Stimulated activated CD4-positive, alpha-beta T cell treated with anti-CD3 and anti-CD28 coated beads, TNF-alpha, amount 100 ng/mL, for 4 hours (primary cell): ENCODE measurements at places on chromosomes 13 and 19.

DNA sequence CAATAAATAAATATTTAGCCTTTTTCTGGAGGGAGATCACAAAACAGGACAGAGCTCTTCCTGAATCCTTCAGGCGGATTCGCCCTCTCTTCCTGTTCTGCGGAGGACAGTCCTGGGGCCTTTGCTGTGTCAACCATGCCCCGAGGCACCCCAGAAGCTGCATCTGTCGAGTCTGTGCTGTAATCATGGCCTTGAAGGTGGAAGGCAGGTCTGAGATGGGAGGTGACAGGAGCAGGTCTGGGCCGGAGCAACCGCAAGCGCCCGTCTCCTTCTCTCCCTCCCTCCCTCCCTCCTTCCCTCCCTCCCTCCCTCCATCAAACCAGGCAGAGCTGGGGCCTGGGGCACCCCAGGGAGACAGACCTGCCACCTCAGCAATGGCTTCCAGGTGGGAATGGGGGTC, 4.6 kb upstream of the FXYD3 start:
- DNase-seq: no peak

- no peak for DNase-seq
Observed at GRCh38 chr13:73702419-73703071, 431.7 kb downstream of the KLF12 start.

DNA sequence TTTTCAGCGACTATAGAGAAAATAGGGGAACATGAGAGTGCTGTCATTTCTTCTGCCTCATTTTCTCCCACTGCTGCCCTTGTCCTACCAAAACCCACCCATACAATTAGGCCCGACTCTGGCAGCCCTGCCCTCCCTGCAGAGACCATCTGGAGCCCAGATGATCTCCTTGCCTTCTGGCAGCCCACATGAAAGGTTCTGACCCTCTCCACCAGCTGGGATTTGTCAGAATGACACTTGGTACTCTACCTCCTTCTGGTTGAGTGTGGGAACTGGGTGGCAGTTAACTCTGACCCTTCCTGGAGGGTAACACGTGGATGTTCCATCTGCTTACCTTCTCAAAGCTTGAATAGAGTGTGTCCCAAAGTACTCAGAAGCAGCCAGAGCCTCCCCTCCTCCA, 21.0 kb upstream of the SIAH3 start:
- no peak for DNase-seq

- DNase-seq: no peak
Observed at GRCh38 chr13:101242720-101243119, 173.6 kb downstream of the NALCN start.

DNA sequence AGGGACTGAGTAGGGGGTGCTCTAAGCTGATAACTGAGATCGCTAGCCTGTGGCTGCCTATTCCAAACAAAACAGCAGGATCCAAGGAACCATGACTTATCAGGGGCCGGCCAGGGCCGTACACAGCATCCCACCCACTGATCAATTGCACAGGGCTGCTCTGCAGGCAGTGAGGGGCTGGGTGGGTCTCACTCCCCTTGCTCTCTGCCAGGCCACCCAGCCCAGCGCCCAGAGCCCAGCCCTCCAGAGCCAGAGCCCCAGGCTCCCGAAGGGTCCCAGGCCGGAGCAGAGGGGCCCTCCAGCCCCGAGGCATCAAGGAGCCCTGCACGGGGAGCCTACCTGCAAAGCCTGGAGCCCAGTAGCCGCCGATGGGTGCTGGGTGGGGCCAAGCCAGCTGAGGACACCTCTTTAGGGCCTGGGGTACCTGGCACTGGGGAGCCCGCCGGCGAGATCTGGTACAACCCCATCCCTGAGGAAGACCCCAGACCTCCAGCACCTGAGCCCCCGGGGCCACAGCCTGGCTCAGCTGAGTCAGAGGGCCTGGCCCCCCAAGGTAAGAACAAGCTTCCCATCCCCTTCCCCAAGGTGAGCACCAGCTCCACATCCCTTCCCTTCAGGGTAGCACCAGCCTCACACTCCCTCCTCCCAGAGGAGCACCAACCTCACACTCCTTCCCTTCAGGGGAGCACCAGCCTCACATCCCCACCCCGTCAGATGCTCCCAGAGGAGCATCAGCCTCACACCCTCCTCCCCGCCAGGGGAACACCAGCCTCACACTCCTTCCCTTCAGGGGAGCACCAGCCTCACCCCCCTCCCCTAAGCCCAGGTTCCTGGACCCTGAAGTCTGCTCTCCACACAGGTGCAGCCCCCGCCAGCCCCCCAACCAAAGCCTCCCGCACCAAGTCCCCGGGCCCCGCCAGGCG, 1.9 kb downstream of the SYDE1 start:
- no peak for DNase-seq

- no peak for DNase-seq
Observed at GRCh38 chr19:4372165-4373012, 28.0 kb downstream of the SH3GL1 start.

DNA sequence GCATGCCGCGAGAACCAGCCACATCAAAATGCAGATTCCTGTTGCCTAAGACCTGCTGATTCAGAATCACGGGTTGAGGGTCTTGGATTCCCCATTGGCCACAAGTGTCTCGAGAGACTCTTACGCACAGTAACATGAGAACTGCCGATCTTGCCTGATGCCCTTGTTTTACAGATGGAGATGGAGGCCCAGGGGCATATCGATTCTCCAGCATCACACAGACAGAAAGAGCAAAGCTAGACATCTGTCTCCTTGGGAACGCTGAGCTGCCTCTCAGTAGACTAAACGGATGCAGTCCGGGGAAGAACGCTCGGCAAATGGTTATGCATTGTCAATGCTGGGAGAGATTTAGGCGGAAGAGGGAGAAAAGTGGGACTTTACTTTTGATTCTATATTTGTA, 5.4 kb downstream of the NLRP12 start:
- no peak for DNase-seq

GRCh38 chr19:40366697-40367561, 18.4 kb downstream of the PLD3 start:
- no peak for DNase-seq

DNA sequence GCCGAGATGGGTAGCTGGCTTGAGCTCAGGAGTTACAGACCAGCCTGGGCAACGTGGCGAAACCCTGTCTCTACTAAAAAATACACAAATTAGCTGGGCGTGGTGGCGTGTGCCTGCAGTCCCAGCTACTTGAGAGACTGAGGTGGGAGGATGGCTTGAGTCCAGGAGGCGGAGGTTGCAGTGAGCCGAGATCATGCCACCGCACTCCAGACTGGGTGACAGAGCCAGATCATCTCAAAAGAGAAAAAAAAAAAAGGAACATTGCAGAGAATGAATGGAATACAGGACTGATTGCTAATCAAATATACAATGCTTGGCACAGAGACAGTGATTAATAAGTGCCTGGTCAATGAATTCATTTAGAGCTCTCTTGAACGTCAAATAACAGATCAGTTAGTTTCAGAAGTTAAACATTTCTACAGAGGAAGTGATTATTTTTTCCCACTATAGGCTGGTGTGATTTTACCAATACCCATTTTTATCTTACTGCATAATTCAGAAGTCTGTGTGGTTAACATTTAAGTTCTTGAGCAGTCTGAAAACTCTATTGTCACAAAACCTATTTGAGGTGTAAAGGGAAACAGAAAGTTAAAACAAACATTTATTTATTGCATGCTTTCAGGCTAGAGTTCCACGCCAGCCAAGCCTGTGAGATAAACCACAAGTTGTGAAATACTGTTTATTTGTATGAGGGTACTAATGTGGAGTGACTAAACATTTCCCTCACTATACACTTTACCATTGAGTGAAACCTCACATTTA, 7.7 kb upstream of the TBC1D4 start:
- DNase-seq: no peak

DNA sequence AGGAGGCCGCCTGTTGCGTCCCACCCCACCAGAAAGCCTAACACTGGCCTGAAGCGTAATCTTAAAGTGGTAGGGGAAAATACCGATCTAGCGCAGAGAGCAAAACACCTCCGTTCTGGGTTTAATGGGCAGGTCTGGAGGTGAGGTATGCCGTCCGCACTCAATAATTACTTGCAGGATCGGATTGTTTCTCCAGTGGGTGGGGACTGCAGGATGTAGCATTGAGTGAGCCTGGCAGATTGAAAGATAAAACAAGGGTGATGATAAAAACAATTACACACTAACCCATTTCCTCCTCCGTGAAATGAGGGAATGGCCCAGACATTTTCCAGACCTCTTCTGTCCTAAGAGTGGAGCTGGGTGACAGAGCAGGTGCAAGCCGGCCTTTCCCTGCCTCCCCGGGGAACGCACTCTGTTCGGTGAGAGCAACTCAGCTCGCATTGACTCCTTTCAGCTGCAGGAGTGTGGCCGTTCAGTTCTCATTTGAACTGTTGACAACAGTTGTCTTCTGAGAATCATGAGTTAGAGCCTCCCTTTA, 110.2 kb upstream of the DOCK9 start:
- DNase-seq: no peak

DNA sequence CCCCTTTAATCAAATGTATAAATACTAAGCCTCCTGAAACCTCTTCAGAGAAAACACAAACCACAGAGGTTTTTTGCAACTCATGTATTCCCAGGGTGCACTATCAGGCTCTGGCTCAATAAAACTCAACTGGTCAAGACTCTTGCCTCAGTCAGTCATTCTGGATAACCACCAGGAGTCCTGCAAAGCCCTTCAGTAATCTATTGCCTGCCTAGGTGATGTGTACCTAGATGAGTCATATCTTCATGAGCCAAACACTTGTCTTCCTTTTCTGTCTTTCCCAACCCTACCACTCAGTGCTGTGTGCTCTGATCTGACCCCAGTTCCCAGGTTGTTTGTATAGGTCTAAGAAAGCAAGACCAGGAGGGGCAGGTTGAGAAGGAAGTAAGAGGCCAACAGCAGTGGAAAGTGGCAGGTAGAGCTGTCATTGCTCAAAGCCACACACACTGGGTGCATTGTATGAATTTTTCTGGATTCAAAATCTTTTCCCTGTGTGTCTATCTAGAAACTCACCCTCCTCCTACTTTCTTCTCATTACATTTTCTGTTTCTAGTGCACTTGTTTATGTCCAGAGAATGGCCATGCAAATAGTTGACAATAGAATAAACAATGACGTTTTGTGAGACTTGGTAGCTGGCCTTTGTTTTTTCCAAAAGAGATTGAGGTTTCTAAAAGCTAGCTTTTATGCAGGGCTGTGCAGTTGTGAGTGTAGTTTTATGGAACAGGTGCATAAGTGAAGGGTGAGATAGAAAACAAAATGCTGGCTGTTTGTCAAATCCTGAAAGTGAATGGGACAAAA, 48.1 kb downstream of the PSG1 start:
- no peak for DNase-seq

GRCh38 chr19:51441410-51442390, 16.6 kb downstream of the SIGLEC8 start:
- DNase-seq: peak; percentile 55

DNA sequence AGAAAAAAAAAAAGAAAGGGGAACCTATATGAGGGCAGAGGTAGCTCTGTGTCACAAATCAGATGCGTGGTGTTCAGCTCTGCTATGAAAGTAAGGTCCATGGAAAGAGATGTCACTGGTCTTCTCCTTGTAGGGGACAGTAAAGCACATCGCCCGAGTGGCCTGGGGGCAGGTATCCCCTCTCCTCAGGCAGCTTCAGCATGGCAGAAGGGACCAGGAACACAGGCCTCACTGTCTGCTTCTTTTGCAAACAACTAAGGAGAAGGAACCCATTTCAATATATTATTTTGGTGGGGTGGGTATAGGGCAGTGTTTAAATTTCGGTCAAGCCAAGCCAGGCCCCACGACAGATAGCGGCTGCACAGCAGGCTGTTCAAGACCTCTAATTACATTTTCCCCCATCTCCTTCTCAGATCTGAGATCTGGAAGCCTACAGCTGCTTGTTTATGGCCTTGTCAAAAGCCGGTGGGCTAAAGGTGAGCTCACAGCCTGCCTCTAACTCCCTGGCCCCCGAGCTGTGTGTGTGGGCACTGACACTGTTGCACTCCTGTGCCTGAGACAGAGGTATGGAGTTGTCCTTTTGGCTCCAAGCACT, 72.8 kb downstream of the HSPH1 start:
- DNase-seq: no peak

- DNase-seq: no peak
Observed at GRCh38 chr13:24892829-24893228, 128.9 kb downstream of the RNF17 start.

DNA sequence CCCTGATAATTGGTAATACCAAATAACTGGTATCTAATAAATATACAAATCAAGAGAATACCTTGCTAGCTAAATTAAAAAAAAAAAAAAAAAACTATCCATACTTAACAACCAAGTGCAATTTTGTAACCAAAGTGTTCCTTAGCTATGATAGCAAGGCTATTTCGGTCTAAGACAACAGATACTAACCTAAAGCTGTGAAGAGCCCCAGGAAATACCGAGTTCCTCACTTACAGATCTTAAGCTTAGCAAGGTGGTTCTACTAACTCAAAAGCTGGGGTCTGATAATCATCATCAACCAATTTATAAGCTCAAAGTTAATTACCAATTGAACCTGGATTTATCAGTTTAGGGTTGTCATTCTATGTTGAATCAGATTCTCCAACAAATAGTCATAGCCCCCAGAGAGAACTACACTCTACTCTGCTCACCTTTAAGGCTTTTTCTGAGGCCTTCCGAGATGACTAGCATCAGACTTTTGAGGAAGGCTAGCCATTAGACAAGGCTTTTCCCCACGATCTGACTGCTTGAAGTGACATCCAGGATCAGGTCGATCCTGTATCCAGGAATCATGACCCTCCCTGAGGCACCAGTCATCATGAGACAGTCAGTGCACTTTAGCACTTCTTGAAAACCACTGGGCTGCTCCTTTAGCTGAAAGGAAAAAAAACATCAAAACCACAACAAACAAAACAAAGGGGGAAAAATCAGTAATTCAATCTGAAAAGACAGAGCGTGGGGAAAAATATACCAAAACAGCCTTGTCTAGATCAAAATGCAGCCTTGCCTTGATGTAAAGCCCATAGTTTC, 31.9 kb downstream of the INTS6 start:
- DNase-seq: no peak

- DNase-seq: no peak
Observed at GRCh38 chr19:16611121-16611520, 16.9 kb downstream of the MED26 start.

- DNase-seq: no peak
Observed at GRCh38 chr13:45046445-45046844, 57.1 kb downstream of the GPALPP1 start.

DNA sequence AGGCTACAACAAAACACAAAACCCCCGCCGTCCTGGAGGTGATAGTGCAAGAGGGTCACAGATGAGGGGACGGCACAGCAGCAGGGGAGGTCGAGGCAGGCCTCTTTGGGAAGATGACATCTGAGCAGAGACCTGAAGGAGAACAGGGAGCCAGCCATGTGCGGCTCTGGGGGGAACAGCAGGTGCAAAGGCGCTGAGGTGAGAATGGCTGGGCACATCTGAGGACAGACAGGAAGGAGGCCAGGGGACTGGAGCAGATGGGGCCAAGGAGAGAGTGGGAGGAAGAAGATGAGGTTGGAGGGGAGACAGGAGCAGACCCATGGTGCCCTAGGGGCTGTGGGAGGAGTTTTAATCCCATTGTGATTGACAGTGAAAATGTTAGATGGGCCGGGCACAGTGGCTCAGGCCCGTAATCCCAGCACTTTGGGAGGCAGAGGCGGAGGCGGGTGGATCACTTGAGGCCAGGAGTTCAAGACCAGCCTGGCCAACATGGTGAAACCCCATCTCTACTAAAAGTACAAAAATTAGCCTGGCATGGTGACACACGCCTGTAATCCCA, 1.8 kb upstream of the CKM start:
- no peak for DNase-seq
